ENCODE measurements at places on chromosomes 6 and 20.

- DNase-seq: no peak
Measured at GRCh38 chr20:50070361-50070760, 42.6 kb downstream of the UBE2V1 start.

GRCh38 chr6:77425216-77425615 lies 38.1 kb downstream of the HTR1B start:
- DNase-seq: no peak

DNA sequence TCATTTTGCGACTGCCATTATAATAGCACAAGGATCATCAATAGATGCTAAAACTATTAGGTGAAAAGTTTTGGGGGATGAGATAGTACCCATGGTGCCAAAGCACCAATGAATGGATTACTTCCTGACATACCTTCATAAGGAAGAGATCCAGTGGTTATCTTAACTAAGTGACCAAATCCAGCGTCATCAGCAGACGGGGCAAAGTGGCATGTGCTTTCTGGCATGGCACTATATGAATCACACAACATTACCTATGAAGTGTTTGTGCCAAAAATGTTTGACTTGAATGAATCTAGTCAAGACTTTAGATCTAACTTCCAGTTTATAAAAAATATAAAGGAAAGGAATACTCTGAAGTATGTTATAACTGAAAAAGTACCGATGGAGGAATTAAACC lies 10.8 kb downstream of the TRIM26 start:
- no peak for DNase-seq

DNA sequence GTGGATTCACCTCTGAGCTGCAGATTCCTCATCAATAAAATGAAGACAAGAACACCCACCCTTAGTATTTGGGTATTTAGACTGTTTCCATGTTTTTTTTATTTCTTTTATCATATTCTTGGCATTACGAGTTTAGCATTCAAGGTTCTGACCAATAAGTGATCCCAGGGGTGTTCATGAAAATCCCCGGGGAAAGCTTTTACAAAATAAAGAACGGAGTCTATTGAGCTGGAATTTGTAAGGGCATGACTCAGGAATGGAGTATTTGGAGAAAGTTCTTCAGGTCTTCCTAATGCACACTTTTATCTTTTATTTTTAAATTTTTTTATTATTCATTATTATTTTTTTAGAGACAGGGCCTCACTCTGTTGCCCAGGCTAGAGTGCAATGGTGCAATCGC lies 19.4 kb upstream of the TOX2 start:
- no peak for DNase-seq

- no peak for DNase-seq
Measured at GRCh38 chr6:76681781-76682180, 609.3 kb upstream of the IMPG1 start.

DNA sequence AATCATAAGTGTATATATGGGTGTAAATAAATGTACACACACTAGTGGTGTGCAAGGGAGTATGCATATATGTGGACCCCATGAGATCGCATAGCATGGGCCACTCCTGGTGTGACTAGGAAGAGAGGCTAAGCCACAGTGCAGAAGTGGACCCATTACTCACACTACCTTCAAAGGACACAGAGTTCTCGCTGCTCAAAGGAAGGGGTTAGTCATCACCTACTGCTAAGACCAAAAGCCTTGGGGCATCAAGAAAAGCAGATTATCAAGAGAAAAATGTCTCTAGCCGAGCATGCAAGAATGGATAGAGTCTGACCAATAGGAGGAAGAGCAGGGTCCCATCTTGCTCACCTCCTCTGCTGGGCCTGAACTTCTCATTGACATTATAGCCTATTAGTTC lies 195.5 kb downstream of the MAFB start:
- no peak for DNase-seq

DNA sequence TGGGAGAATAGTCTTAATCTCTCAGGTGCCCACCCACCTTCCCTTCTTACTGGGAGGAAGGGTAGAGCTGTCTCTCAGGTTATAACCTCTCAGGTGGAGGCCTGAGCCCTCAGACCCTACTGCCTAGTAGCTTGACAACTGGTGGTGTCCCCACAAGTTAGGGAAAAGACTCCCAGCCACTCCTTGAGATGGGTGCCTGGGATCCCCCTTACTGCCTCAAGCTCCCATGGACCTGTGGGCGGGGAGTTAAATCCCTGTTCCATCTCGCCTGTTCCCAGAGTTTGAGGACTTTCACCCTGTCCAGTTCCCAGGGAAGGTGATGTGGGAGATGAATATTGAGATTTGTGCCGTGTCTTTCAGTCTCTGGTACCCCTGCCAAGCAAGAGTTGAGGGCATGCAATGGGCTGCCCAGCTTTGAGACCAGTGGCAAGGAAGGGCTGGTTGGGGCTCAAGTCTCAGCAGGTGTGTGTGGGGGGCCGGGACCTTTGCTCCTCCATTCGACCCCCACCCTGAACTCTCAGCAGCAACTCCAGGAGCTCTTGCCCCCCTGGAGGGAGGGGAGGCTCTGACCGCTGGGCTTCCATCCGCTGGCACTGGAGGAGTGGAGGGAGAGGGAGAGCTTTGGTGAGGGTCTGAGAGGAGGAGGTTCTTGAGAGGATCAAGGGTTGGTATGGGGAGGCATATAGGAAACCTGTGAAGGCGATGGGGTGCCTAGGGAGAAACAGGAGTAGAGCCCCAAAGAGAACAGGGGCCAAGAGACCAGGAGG lies 1.1 kb upstream of the PBX2 start:
- DNase-seq: no peak

DNA sequence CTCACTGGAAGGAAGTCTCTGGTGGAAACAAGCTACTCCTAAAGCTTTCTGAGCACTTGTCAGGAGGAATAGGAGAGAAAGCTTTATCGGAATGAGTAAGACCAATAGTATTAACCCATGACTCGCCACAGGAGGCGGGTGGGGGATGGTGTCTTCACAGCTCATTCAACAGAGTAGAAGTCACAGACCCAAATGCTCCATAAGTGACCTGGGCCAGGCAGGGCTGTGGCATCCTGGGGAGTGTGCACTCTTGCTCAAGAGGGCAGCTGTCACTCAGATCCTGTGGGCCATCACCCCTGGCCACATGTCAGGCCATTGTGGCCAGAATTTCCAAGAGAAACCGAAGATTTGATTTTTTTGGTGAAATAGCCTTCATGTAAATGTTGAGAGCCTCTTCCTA lies 116.0 kb downstream of the SYCP2 start:
- DNase-seq: no peak

DNA sequence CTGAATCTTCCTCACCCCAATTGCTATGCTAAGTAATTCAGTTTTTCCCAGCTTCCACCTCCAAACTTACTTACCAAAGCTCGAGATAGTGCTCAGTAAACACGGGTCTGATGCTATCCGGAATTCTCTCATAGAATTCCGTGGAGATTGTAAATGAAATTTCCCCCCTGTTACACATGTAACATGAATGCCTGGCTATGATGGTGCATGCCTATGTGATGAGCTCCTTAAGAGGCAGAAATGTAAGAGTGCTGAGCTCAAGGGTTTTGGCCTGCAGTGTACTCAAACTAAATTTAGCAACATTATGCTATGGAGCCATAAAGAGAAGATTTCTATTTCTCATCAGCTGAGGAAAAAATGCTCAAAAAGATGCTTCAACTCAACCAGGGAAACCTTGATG lies 133.4 kb upstream of the FUT9 start:
- no peak for DNase-seq

DNA sequence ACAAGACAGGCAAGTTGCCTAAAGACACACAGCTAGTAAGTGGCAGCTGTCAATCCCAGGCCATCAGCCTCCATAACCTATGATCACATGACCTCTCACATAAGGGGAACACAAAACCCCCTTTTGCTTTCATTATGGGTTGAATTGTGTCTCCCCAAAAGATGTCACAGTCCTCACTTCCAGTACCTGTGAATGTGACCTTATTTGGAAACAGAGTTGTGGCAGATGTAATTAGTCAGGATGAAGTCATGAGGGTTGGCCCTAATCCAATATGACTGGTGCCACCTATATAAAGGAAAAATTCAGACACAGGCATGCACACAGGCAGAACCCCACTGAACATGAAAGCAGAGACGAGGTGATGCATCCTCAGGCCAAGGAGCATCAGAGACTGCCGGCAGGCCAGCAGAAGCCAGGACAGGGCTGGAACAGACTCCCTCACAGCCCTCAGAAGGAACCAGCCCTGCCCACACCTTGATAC lies 33.6 kb downstream of the GFOD1 start:
- no peak for DNase-seq

DNA sequence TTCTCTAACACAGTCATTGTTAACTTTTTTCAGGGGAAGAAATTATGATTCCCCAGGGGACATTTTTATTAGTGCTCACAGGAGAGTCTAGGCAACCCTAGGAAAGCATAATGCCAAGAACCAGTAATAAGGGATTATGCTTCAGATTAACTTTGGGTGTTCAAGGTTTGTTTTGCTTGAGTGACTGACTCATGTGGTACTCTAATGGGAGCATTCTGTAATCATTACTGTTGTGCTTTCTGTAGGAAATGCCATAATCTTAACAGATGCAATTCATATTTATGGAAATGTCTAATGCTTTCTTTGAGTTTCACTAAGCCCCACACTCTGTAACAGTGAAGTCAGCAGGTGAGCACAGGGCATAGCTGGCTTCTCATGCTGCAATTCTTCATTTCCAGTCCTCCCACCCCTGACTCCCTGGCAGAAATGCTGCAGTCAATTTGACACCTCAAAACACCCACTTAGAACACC lies 263.4 kb upstream of the MAN1A1 start:
- DNase-seq: no peak

GRCh38 chr6:125431971-125432370 lies 130.2 kb upstream of the HDDC2 start:
- no peak for DNase-seq

DNA sequence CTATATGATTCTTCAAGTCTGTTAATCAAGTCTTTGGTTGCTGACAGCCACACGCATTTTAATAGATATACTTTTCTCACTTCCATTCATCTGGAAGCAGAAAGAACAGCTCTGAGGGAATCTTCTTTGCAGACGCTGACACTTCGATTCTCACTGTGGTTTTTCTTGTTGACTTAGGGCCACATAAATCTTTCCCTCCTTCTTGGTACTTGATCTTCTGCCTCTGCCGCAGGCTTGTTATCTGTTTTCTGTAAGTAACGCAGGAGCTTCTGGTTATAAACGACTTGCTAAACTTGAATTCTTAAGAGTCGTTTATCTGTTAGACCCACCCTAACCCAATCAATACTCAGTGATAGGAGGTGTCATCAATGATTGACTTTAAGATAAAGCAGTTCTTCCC lies 268.8 kb upstream of the SULF2 start:
- no peak for DNase-seq

GRCh38 chr20:58623579-58624473 lies 27.3 kb upstream of the STX16 start:
- no peak for DNase-seq

DNA sequence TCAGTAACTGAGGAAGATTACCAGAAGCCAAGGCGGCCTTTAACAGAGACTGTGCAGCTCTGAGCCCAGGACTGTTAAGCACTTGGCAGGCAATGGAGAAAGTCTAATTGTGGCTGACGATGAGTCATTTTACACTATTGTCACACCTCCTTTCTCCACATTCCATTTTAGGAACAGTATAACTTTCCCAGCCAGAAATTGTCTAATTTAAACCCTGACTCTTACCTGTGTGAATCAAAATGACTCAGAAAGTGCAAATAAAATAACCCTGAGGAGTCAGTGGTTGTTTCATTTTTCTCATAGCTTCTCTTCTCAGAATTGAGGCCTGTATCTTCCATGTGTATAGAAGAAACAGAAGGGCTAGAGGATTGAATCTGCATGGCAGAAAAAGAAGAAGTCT lies 40.0 kb upstream of the OPN5 start:
- DNase-seq: no peak

DNA sequence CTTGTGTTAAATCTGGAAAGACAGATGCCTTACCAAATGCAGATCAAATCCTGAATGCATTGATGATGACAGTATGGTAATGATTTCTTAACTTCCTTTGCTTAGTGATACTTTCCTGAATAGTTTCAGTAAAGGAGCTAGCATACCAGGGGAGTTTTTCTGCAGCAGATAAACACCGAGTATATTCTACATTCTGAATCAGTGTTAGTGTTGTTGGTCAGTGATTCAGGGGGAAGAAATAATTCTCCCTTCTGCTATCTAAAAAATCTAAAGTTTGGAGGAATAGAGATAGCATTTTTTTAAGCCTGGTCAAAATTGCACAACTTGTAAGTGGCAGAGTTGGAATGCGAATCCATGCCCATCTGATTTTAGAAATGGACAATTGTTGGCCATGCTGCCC lies 512.2 kb upstream of the MARCKS start:
- DNase-seq: no peak

DNA sequence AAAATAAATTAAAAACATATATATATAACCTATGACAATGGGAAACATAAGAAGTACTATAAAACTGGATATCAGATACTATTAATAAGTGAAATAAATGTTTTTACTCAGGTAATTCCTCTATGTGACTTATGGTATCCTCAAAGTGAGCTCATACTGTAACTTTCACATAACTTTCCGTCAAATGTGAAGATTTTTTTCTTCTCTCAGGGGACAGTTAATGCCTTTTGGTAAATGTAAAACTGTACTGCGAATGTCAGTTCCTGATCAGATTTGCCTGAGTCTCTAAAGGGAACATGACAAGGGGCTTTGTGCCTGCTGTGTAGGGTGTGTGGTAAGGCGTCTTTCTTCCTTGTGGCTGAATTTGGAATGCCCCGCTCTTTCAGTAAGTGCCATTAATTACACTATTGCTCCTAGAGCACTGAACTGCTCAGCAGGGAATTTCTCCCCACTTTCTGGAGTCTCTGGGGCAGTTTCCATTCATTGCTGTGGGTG lies 271.8 kb downstream of the PRL start:
- no peak for DNase-seq

DNA sequence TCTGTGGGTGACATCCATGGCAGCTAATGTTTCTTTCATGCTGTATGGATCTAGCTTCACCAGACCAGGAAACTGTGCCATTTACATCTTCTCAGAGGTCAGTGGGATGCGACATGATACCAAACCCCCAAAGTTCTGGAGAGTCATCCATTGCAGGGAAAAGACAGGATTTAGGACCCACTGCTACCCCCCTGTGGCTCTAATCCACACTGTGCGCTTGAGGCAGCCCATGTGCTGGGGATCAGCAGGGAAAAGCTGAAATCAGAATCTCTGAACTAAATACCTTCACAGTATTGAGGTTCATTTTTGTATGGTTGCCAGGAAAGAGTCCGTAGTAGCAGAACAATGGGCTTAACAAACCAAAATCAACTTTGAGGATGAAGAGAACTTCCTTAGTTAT lies 164.4 kb downstream of the TMEM242 start:
- DNase-seq: no peak
